ENCODE measurements at places on chromosomes 3 and 15.
A peak's percentile ranks its signal among the peaks of the same experiment; 100 is the strongest.

DNA sequence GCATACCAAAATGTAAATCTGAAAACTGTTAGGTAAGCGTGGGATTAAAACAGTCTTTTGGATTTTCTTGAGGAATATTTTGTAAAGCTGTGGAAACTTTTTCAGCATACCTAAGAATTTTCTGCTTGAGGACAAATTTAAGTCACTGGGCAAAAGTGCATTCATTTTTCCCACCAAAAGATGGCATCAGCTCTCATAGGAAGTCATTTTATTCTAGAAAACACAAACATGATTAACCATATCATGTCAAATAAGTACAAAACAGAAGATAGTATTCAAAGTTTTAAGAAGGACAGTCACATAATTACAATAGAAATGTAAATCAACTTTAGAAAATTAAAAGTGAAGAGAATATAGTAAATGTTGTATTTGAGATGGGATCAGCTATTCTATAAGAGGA lies 63.5 kb downstream of the SLC49A4 start:
- DNase-seq: peak; percentile 70

- DNase-seq: no peak
Observed at GRCh38 chr3:134432236-134432635, 53.5 kb downstream of the ANAPC13 start.

- DNase-seq: peak; percentile 19
Observed at GRCh38 chr3:195397524-195397923, 45.3 kb downstream of the ACAP2 start.

DNA sequence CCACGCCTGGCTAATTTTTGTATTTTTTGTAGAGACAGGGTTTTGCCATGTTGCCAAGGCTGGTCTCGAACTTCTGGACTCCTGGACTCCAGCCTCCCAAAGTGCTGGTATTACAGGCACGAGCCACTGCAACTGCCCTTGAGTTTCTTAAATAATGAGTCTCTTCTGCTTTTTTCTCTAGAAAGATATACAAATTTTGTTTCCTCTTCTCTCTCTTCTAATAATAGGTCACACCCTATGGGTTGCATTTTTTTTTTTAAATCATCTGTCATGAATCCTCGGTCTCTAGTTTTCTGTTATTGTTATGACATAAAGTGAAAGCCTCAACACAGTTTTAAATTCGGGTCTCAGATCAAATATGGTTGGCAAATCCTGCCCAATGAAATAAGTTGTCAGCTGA lies 111.2 kb downstream of the IL12A start:
- DNase-seq: no peak

- no peak for DNase-seq
Observed at GRCh38 chr3:100297784-100298183, 36.8 kb upstream of the NIT2 start.

GRCh38 chr3:141561426-141562034 lies 74.7 kb downstream of the RASA2 start:
- peak; percentile 87 for DNase-seq

- peak; percentile 60 for DNase-seq
Observed at GRCh38 chr3:14358426-14359211, 43.8 kb upstream of the SLC6A6 start.

GRCh38 chr3:54347060-54347459 lies 224.7 kb downstream of the CACNA2D3 start:
- DNase-seq: no peak

DNA sequence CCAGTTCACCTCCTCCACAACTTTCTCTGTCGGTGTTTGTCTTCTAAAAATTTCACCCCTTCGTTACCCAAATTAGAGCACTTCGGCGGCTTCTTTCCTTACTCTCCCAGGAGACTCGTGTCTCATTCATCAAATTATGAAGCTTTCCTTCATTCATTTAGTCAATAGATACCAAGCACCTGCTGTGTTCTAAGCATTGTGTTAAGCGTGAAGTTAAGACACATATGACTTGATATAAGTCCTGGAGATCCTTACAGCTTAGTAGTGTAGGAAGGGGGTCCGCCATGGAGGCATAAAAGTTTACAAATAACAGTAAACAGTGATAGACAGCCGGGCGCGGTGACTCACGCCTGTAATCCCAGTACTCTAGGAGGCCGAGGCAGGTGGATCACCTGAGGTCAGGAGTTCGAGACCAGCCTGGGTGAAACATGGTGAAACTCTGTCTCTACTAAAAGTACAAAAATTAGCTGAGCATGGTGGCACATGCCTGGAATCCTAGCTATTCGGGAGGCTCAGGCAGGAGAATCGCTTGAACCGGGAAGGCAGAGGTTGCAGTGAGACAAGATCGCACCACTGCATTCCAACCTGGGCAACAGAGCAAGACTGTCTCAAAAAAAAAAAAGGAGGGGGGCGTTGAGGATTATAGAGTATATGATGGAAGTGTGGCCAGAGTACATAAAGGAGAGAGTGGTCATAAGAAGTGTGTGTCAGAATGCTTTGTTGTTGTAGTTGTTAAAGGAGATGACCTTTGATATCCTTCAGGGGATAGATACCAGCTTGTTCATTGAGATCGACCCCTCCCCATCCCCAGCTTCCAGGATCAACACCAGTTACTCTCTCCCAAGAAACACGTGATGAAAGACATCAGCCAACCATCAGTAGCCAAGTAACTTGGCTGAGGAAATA lies 744 bp upstream of the CCDC32 start:
- DNase-seq: no peak

GRCh38 chr15:33955945-33956344 lies 12.4 kb upstream of the CHRM5 start:
- no peak for DNase-seq

GRCh38 chr3:106466881-106467280 lies 598.1 kb upstream of the CBLB start:
- DNase-seq: no peak

DNA sequence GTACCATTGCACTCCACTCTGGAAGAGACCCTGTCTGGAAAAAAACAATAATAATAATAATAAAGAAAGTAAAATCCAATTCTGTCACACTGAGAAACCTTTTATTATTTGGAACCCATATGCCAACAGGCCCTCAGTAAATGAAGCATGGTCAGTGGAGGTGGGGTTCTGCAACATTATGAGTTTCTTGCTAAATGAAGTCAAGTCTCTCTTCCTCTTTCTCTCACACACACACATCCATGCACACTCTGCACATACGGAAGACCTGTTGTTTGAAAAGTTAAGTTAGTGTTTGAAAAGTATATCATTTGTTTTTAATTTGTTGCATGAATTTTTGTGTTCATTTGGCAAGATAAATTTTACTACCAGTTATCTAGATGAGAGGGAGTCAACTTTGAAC lies 27.8 kb downstream of the GAP43 start:
- DNase-seq: no peak

GRCh38 chr3:42412526-42413155 lies 2.2 kb upstream of the LYZL4 start:
- no peak for DNase-seq

- no peak for DNase-seq
Observed at GRCh38 chr3:161082063-161082462, 23.1 kb downstream of the B3GALNT1 start.

- no peak for DNase-seq
Observed at GRCh38 chr3:106140431-106140830, 271.6 kb upstream of the CBLB start.

DNA sequence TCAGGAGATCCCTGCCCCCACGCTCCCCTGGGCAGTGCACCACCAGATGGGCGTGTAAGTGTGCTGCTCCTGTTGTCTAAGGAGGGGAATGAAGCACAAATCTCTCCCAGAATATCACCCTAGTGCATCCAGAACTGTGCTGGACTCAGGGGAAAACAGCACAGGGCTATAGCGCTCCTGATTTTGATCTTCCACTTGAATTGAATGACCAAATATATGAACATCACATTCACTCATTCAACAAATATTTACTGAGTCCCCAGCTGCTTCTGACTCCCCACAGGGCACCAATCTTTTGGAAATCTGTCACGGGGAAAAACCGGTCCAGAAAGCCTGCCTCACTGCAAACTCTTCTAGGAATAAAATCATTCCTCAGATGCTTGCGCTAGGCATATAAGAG lies 2.4 kb downstream of the CPLX3 start:
- no peak for DNase-seq

- DNase-seq: no peak
Observed at GRCh38 chr3:111733154-111733553, 125.9 kb upstream of the PHLDB2 start.

GRCh38 chr3:190746986-190747385 lies 115.5 kb downstream of the GMNC start:
- DNase-seq: no peak

DNA sequence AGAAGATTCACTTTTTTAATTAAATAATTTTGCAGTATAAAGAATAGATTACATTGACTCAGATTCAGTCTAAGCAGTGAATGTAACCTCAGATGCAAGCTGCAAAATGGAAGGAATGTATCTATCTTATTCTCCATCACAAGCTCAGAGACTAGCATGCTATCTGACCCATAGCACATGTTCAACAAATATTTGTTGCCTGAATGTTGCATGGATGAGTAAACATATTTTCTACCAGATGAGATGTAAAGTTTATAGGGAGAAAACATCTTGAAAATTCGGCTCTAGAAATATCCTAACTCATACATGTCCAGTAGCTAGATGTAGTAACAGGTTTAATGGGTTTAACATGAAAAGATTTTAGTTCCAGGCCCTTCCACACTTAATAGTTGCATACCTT lies 234.2 kb downstream of the MECOM start:
- DNase-seq: no peak

GRCh38 chr3:7567160-7567559 lies 706.2 kb downstream of the GRM7 start:
- no peak for DNase-seq

DNA sequence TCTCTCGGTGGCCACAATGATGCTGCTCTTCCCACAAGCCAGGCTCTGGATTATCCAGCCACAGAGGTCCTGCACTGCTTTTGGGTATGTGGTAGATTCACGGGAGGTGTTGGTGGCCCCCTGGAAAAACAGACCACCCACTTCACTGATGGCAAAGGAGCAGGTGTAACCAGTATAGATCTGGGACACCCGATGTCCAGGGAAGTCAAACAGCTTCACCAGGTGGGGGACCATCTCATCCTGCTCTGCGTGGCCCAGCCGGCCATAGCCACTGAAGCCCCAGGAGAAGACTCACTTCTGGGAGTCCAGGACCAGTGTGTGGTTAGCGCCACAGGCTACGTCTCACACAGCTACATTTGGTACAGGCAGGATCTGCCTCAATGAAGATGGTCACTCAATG lies 62.6 kb downstream of the CHCHD6 start:
- no peak for DNase-seq

GRCh38 chr3:126040386-126040785 lies 43.5 kb downstream of the SLC41A3 start:
- no peak for DNase-seq

All from choroid plexus epithelial cell (primary cell).